Anterior cingulate cortex (tissue), 58 donors: ENCODE measurements at places on chromosomes 1 and 21.

DNA sequence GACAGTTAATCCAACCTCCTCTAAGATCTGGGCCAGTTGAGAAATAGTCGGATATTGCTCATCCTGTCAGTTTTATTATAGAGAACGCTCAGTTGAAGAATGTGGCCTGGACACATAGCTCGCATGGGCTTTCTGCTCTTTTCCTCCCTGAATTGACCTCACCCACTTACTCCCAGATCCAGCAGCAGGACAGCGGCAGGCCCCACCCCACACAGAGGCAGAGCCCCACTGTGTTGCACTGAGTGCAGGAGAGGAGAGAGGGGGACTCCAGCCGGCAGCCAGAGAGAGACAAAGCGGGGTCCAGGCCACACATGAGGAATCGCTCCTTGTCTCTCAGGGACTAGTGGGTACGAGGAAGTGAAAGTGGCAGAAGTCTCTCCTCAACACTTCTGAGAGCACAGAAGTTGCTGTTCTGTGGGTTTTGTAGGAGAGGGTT, 78.6 kb downstream of the LAMC1 start:
- no peak for DNase-seq

DNA sequence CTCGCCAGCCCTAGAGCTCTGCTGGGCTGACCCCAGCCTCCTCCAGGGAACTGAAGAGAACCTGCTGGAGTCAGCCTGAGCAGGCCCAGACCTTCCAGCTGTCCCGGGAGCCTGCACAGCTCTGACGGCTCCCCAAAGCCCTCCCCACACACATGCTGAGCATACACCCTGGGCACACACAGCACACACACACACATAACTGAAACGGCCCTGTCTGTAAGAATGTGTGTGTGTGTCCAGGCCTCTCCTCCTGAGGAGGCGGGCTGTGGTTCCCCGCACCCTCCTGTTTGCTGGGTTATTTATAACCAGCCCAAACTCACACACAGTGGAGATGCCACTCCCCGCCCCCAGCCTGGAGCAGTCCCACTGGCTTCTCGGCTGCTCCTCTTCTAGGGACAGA, 20.2 kb downstream of the SDC3 start:
- peak; percentile 40 for DNase-seq

- no peak for DNase-seq
These were observed 1.3 kb downstream of the S1PR1 start for GRCh38 chr1:101238031-101238628.

- DNase-seq: no peak
These were observed 3.4 kb upstream of the PLEKHM2 start for GRCh38 chr1:15680561-15681348.

GRCh38 chr1:32201011-32201855, 838 bp downstream of the CCDC28B start:
- DNase-seq: peak; percentile 39

GRCh38 chr1:91799159-91799558, 86.8 kb downstream of the TGFBR3 start:
- no peak for DNase-seq

GRCh38 chr1:34924759-34925555, 4.5 kb downstream of the DLGAP3 start:
- no peak for DNase-seq

DNA sequence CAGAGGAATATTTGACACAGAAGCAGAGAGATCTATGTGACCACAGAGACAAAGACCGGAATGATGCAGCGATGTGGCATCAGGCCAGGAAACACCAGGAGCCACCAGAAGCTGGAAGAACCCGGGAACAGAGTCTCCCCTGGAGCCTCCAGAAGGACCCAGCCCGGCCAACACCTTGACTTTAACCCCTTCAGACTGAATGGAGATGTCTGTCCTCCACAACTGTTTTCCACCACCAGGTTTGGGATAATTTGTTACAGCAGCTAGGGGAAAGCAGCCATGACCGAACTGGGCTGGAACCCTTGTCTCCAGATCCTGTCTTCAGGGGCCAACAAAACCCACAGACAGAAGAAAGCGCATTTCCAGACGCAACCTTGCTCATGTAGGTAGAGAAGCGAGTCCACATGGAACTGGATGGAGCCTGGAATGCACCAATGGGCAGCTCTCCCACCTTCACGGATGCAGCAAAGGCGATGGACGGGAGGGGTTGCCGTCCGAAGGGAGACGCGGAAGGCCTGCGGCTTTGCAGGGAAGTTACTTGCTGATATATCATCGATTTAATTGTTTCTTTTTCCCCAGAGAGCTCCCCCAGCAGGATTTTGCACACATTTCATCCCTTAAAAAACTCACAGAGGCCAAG, 396.6 kb downstream of the NPHP4 start:
- no peak for DNase-seq

DNA sequence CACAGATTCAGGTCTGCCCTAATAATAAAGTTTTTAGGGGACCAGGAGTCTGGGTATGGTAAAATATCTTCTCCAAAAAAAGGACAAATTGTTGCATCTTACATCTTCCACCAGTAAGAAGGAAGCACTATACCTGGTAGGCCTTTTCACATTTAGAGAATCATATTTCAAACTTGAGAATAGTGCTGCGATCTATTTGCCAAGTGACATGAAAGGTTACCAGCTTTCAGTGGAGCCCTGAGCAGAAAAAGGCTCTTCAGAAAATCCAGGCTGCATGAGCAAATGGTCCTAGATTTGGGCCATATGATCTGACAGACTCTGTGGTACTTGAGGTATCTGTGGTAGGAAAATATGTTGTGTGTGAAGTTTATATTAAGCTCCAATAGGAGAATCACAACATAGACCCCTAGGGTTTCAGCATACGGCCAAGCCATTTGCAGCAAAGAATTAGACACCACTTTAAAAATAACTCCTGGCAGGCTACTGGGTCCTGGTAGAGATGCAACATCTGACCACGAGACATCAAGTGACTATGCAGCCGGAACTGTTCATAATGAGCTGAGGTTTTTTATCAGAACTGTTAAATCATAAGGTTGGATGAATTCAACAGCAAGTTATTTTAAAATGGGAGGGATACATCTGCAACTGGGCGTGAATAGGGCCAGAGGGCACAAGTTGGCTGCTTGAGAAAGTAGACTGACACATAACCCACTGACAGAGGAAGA, 38.6 kb upstream of the CCDC190 start:
- DNase-seq: no peak

DNA sequence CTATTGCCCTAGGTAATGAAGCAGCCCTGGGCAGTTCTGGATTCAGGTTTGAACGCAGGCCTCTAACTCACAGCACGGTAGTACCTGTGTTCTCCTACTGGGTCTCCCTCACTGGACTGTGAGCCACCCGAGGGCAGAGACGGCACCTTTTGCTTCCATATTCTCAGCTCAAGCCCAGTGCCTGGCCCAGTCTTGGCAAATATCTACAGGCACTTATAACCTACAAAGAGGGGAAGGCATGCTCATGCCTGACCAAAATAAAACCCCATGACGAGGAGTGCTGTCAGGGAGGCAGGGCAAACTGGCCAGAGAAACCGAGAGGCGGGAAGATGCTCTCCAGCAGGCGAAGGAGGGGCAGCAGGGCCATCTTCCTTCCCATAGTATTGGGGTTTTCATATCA, 91.1 kb downstream of the DDX20 start:
- no peak for DNase-seq

GRCh38 chr1:210248341-210248740, 15.7 kb downstream of the SERTAD4 start:
- no peak for DNase-seq

DNA sequence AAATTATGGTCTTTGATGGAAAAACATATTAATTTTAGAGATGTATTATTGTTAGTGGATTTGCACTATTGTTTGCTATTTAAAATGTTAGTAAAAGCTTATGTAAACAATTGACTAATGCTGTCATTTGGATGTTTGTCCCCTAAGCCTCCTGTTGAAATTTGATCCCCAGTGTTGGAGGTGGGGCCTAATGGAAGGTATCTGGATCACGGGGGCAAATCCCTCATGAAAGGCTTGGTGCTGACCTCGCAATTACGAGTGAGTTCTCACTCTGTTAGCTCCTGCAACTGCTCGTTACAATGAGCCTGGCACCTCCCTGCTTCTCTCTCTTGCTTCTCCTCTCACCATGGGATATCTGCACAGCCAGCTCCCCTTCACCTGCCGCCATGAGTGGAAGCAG, 14.3 kb downstream of the TMEM35B start:
- no peak for DNase-seq

- peak; percentile 35 for DNase-seq
These were observed 33.3 kb downstream of the LRP8 start for GRCh38 chr1:53294567-53294966.
